IMR-90 (cell line): ENCODE measurements at places on chromosomes 6 and 20. TPM values are rescaled to one million over a fixed set of nuclear protein-coding genes. Genes with fewer than 3 reads are reported as not detected.

Gene SLC18B1
- total RNA-seq = 2.5 and 6.4 TPM in 2 replicates

Gene ADGRB3
- total RNA-seq = not detected in 2 replicates

Gene FILIP1
- under 0.01 TPM in 2 replicates for total RNA-seq

Gene HEY2
- not detected in 2 replicates for total RNA-seq

Gene SMPDL3A
- 9.7 and 9.9 TPM in 2 replicates for total RNA-seq

Gene SCGN
- total RNA-seq = not detected in 2 replicates

Gene ANGPT4
- not detected in 2 replicates for total RNA-seq

Gene PPP1R3D
- 2.7 and 4.7 TPM in 2 replicates for total RNA-seq

Gene ADNP
- 23.1 and 23.3 TPM in 2 replicates for total RNA-seq

Gene LZTS3
- total RNA-seq = 1.4 TPM in 2 replicates

Gene SPATA25
- 0.18 TPM in 1 of 2 replicates, not detected in the other for total RNA-seq

Gene NRN1
- total RNA-seq = 0.28 TPM in 1 of 2 replicates, not detected in the other

Gene SUMO4
- 1.9 and 2.2 TPM in 2 replicates for total RNA-seq

Gene CST5
- not detected in 2 replicates for total RNA-seq

Gene BTNL2
- total RNA-seq = not detected in 2 replicates

Gene SLC17A1
- total RNA-seq = not detected in 2 replicates

Gene CST7
- not detected in 2 replicates for total RNA-seq

Gene TSPO2
- not detected in 2 replicates for total RNA-seq

Gene FOXF2
- total RNA-seq = 2.5 TPM in 2 replicates

Gene CTSZ
- total RNA-seq = 43.6 and 46.1 TPM in 2 replicates

Gene GSTA4
- 26.9 and 35.8 TPM in 2 replicates for total RNA-seq

Gene HTR1B
- total RNA-seq = under 0.01 and 0.36 TPM in 2 replicates

Gene PRRT1
- total RNA-seq = not detected in 2 replicates

Gene GTSF1L
- total RNA-seq = not detected in 2 replicates

Gene FOXA2
- total RNA-seq = not detected in 2 replicates

Gene SLC22A1
- total RNA-seq = 0.28 TPM in 1 of 2 replicates, not detected in the other

Gene RAB22A
- total RNA-seq = 8.2 and 16.1 TPM in 2 replicates

Gene PLEKHG1
- total RNA-seq = 0.28 and 0.36 TPM in 2 replicates

Gene CYP39A1
- total RNA-seq = under 0.01 TPM in 1 of 2 replicates, not detected in the other

Gene MAD2L1BP
- 28.1 and 31.1 TPM in 2 replicates for total RNA-seq

Gene MOG
- not detected in 2 replicates for total RNA-seq

Gene SLA2
- total RNA-seq = not detected in 2 replicates

Gene PGBD1
- total RNA-seq = 6.3 and 6.9 TPM in 2 replicates

Gene TMEM181
- 27.8 and 40.0 TPM in 2 replicates for total RNA-seq

Gene RHAG
- total RNA-seq = not detected in 2 replicates

Gene OGFRL1
- 5.7 and 14.4 TPM in 2 replicates for total RNA-seq

Gene SLC22A7
- total RNA-seq = not detected in 2 replicates

Gene GUCA1A
- under 0.01 and 0.18 TPM in 2 replicates for total RNA-seq

Gene IYD
- not detected in 2 replicates for total RNA-seq

Gene MYBL2
- total RNA-seq = 21.7 and 23.1 TPM in 2 replicates

Gene SLC25A27
- 0.28 TPM in 1 of 2 replicates, not detected in the other for total RNA-seq

Gene TRAPPC3L
- under 0.01 TPM in 1 of 2 replicates, not detected in the other for total RNA-seq

Gene FOXQ1
- total RNA-seq = not detected in 2 replicates

Gene SSTR4
- not detected in 2 replicates for total RNA-seq

Gene FAM209A
- 0.18 TPM in 1 of 2 replicates, not detected in the other for total RNA-seq

Gene TRDN
- not detected in 2 replicates for total RNA-seq

Gene CD93
- total RNA-seq = under 0.01 TPM in 1 of 2 replicates, not detected in the other

Gene EEF1A2
- total RNA-seq = 1.3 and 2.2 TPM in 2 replicates

Gene TDRD6
- total RNA-seq = not detected in 2 replicates

Gene TFAP2A
- total RNA-seq = 0.72 and 1.1 TPM in 2 replicates
